ENCODE measurements at places on chromosomes 16 and 17. TPM values are rescaled to one million over a fixed set of nuclear protein-coding genes. Genes with fewer than 3 reads are reported as not detected.
A peak's percentile ranks its signal among the peaks of the same experiment; 100 is the strongest.

DNA sequence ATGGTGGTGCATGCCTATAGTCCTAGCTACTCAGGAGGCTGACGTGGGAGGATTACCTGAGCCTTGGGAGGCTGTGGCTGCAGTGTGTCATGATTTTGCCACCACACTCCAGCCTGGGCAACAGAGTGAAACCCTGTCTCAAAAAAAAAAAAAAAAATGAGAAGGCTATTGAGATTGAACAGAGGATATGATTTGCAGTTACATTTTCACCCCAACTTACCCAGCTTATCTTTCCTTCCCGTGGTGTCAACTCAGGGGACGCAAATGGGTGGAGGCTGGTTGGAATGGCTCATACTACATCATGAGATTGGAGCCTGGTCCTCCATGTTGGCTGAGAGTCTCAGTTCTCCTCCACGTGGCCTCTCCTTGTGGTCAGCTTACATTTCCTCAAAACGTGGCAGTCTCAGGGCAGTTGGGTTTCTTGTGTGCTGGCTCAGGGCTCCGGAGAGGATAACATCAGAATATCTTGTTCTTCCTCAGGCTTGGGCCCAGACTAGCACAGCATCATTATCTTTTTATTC is 17.2 kb upstream of the NSMCE1 start:
- no peaks in the 10 kb centered on the region for H3K27me3 ChIP-seq
- peak overlapping the region; percentile 12 for H3K27ac ChIP-seq
- H3K36me3 ChIP-seq: no peaks in the 10 kb centered on the region
- DNase-seq: no peak

DNA sequence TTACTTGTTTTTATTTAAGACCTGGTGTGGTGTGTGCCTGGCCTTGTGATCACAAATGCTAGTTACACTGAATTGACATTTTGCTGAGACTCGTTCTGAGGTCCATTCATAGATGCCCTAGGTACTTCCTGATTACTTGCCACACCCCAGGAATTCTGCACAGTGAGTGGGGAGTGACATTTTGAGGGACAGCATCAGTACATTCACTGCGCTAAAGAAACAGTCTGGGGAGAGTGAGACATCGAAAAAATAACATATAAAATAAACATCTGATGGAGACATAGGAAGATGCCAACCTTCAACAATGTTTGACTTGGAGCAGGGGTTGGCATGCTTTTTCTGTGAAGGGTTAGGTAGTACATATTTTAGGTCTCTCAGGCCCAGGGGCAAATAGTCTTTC is 30.4 kb downstream of the ABCC1 start:
- H3K4me3 ChIP-seq: no peak overlapping the region
- no peaks in the 10 kb centered on the region for H3K27me3 ChIP-seq
- H3K4me1 ChIP-seq: peaks cover 23% of the 10 kb centered on the region
- H3K36me3 ChIP-seq: peaks cover 51% of the 10 kb centered on the region
- no peak overlapping the region for H3K27ac ChIP-seq

The TBC1D3E gene
- not detected for total RNA-seq

- H3K4me1 ChIP-seq: peaks cover 14% of the 10 kb centered on the region
- peaks cover 39% of the 10 kb centered on the region for H3K36me3 ChIP-seq
- no peak overlapping the region for H3K27ac ChIP-seq
- no peak overlapping the region for H3K4me3 ChIP-seq
These were observed 4.1 kb downstream of the MRPS7 start for GRCh38 chr17:75265614-75266315.

GRCh38 chr17:60640503-60640902 is 37.1 kb upstream of the BCAS3 start:
- DNase-seq: no peak
- no peaks in the 10 kb centered on the region for H3K27me3 ChIP-seq
- peaks cover 67% of the 10 kb centered on the region for H3K36me3 ChIP-seq
- no peak overlapping the region for H3K27ac ChIP-seq

The NACA2 gene
- total RNA-seq: not detected

GRCh38 chr17:6507535-6507934 is 48.8 kb downstream of the PITPNM3 start:
- H3K4me1 ChIP-seq: peaks cover 66% of the 10 kb centered on the region
- no peak for DNase-seq
- peak overlapping the region; percentile 77 for H3K27ac ChIP-seq
- H3K27me3 ChIP-seq: no peaks in the 10 kb centered on the region

DNA sequence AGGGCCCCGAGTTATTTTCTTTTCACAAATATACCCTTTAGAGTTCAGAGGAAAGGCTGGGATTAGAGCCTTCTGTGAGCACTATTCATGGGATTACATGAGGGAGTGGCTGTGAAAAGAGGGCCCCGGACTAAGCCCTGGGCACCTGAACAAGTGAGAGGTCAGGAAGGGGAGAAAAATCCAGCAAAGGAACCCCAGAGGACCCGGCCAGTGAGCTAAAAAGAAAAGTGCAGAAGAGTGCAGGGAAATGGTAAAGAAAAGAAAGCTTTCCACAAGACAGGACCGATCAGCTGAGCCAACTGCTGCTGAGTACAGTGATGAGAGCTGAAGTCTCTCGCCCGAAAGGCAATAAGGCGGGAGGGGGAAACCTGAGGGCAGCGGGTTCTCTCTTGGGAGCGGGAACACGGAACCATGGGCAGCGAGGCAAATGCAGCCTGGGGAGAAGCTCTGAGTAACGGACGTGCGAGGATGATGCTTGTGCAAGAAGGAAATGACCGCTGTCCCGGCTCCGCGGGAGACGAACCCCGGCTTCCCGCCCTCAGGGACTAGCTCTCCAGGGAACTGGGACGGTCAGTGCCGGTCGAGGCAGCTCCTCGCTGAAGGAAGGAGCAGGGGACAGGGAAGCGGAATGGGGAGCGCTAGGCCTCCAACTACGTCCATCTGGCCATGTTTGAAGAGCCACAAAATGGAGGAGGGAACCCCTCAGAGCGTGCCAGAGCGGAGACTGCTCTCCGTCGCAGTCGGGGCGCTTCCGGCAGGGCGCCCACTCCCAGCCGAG is 665 bp upstream of the ALDH3A2 start:
- H3K4me1 ChIP-seq: peaks cover 62% of the 10 kb centered on the region
- H3K27ac ChIP-seq: peak overlapping the region; percentile 97
- peaks cover 3% of the 10 kb centered on the region for H3K36me3 ChIP-seq
- no peaks in the 10 kb centered on the region for H3K27me3 ChIP-seq
- peak overlapping the region; percentile 92 for H3K4me3 ChIP-seq
- DNase-seq: peak; percentile 90

DNA sequence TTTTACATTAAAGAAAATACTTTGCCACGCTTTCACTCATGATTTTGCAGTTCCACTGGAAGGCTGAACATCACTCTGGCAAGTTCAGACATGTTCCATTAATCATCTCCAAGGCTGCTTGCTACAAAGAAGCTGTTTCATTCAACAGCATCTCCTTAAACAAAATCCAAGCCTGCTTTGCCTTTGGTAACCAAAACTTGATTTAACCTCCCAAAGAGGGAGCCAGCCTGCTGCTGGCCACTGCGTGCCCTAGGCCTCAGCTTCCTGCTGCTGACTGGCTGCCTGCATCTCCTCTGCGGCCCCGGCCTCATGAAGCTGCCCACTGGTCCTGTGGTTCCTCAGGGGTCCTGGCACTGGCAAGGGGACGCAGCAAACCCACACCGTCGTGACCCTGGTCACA is 31.8 kb downstream of the ANKRD11 start:
- no peak for DNase-seq
- no peak overlapping the region for H3K4me3 ChIP-seq
- H3K27me3 ChIP-seq: no peaks in the 10 kb centered on the region
- H3K36me3 ChIP-seq: no peaks in the 10 kb centered on the region
- H3K4me1 ChIP-seq: peaks cover 4% of the 10 kb centered on the region
- H3K27ac ChIP-seq: no peak overlapping the region

- DNase-seq: no peak
- H3K27ac ChIP-seq: peak overlapping the region; percentile 68
- peaks cover 11% of the 10 kb centered on the region for H3K4me1 ChIP-seq
- no peaks in the 10 kb centered on the region for H3K36me3 ChIP-seq
These were observed 13.7 kb downstream of the ZNRF1 start for GRCh38 chr16:75012380-75013081.
